ENCODE measurements at places on chromosomes 6 and 20.

DNA sequence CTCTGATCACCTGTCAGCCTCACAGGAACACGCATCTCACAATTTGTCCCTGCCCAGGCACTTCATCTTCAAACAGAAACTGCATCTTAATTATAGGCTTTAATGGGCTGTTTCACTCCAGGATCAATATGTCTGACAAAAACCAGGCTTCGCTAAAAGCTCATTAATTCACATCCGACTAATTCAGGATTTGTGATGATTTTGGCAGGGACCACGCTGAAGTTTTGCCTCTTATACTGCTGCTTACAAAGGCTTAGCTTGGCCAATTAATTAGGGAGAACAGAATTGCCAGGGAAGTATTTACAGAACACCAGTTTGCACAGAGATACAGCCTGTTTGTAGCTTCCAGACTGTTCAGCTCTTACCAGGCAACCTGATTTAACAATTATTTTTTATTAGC, 541.0 kb upstream of the SPTLC3 start:
- no peak for DNase-seq

DNA sequence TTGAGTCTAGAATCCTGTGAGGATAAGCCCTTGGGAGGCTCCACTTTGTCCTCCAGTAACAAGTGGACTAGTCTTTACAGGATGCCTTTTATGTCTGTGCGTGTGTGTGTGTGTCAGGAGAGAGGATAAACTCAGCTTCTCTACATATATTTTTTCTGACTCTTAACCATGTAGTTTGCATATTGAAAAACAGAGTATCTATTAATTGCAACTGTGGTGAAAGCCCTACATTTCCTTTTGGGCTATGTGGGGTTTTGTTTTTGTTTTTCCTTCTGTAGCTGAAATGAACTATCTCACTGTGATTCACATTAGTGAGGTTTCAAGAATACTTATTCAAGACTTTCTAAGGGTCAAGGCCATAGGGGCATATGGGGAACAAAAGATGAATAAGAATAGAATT, 17.7 kb downstream of the TPBG start:
- DNase-seq = no peak

DNA sequence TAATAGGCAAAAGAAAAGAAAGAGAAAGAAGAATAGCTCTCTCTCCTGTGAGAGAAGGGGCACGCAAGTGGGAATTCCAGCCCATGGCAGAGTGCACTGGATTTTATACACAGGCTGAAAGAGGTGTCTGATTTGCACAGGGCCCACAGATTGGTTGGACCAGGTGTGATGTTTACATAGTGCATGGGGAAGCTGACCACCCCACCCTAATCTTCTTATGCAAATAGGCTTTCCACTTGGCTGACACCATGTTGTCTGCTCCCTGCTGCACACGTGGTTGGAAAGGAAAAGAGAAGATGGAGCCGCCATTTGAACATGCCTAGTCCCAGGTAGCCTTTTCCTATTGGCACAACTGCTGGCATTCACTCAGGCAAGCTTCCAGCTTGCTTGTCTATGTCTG, 20.2 kb downstream of the MICA start:
- no peak for DNase-seq

DNA sequence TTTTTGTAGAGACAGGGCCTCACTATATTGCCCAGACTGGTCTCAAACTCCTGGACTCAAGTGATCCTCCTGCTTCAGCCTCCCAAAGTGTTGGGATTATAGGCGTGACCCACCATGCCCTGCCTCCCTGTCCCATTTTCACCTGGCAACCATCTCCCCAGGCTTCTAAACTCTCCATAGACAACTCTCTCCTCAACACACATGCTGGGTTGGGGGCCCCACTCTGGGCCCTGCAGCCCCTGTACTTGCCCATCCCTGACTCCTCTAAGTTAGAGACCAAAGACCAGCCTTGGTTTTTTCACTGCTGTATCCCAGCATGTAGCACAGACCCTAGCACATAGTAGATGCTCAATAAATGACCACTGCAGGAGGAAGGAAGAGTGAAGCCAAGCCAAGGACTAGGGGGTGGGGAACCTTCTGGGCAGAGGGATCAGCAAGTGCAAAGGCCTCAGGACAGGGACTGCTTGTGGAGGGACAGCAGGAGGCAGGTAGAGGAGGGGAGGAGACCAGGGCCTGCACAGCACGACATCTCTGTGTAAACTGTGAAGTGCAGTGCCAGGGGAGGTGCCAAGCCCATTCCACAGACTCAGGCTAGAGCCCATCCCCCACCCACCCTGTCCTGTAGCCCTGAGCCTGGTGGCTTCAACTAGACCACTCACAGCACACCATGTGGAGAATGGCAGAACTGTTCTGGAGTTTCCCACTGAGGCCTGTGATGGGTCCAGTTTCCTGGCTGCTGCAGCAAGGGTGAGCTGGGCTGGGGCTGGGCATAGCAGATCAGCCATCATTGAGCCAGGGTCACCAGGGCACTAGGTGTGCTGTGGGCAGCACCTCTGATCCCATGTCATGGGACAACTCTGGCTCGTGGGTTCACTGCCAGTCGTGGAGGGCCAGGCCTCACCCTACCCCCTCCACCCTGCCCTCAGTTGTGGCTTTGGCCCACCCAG, 3.4 kb upstream of the SRC start:
- DNase-seq = no peak

DNA sequence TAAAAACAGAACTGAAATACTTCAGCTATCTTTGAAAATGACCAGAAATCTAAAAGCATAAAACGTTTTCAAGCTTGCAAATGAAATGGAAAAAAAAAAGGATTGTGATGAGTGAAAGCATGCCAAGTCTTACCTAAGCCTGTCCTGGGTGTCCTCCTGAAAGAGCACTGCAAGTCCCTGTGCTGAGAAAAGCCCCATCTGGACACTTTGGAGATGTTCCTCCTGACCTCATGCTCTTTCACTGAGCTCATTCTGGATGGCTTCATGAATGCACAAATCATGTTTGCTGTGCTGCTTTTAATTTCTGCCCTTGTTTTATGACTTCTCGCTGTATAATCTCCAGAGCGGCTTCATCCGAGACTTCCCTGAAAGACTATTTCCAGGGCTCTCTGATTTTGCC, 136.0 kb downstream of the SOD2 start:
- DNase-seq = no peak

DNA sequence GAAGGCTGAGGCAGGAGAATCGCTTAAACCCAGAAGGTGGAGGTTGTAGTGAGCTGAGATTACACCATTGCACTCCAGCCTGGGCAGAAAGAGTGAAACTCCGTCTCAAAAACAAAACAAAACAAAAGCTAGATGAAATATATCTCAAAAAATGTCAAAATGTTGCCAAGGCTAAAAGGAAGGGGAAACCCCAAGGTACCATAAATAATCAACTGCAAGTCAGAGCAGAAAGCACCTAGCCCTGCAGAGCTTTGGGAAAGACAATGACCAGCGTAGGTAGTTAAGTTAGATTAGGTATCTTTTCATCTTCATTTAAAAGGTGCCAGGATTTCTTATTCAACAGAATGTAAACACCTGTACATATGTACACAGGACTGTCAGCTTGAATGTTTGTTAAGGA, 33.0 kb downstream of the AKIRIN2 start:
- DNase-seq = no peak

DNA sequence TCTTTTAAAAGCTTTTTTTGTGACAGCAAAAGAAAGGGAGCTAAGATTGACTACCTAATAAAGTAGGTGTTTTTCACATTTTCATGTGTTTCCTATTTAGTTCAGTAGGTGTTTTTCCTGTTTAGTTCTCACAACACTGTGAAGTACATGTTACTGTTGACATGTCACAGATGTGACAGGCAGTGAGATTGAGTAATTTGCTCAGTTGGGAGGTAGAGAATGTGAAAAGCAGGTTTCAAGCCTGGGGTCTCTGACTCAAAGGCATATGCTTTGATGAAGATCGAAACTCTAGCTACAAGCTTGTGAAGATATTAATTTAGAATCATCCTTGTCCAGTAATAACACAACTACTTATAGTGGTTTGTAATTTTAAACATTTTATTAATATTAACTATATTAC, 43.1 kb downstream of the SLX4IP start:
- no peak for DNase-seq
